ENCODE measurements at places on chromosomes 2 and 18.

DNA sequence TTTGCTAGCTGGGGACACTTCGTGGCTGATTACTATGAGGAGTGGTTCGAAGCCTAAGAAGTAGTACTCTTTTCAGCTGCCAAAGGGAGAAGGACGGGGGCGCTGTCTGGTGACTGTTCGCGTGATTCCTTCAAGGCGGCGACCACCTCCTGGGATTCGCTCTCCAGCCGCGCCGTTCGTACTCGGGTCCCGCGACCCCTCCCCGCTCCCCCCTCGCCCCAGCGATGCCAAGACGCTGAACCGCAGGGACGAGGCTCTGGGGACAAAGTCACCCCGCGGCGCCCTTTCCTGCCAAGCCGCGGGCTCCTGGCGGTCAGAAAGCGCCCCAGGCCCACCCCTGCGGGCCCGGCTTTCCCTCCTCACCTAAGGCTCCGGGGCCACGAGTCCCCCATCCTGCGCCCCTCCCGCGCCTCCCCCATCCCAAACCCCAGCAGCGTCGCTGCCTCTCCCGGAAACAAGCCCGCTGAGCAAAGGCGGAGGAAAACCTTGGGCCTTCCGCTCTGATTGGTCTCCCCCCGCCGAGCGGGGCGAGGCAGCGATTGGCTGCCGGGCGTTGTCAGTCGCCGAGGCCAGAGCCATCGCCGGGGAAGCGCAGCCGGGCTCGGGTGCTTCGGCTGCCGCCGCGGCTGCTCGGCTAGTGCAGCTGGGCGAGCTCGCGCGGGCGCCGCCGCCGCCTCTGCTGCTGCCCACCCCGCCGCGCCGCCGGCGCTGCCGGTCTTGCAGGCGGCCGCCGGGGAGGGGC is 404.3 kb downstream of the XIRP2 start:
- DNase-seq, result no peak

- no peak for DNase-seq
Observed at GRCh38 chr2:182917924-182918323, 51.5 kb upstream of the FRZB start.

DNA sequence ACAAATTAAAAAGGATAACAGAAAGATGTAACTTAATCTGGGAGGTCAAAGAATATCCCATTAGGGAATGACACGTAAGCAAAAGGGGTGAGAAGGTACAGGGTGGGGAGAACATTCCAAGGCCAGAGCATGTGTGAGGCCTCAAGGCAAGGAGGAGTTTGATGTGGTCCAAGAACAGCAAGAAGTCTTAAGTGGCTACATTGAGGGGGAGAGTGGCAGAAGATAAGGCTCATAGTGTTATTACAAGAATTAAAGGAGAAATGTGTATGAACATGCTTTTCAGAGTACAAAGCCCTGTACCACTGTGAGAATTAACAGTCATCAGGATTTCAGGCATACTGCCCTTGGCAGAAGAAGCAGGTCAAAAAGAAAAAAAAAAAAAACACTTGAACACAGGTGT is 174.4 kb upstream of the ERBB4 start:
- DNase-seq, result no peak

GRCh38 chr18:3037423-3037915 is 24.5 kb upstream of the LPIN2 start:
- no peak for DNase-seq

DNA sequence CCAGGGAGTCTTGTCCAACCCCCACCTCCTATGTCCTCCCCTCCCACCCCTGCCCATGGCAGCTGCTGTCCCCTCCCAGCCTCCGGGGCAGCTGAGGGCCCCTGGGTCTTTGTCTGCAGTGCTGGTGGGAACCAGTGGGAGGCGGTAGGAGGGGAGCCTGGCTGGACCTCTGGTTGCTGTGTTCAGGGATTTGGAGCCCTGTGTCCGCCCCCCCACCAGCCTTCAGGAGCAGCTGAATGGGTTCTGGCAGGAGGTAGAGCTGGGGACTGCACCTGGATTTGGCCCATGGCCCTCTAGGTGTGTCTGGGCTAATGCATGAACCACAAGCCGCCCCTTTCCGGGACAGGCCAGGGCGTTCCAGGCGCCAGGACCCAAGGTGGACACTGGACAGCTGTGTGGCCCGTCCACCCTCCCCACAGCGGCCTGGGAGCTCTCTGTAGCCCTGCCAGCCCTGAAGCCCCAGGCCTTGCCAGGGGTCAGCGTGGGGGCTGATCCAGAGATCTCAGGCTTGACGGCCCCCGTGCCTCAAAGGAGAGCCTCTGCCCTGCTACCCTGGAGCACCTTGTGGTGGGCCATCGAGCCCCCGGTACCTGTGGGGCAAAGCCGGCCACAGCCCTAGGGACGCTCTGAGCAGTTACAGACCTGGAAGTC is 25.4 kb downstream of the GPC1 start:
- no peak for DNase-seq

DNA sequence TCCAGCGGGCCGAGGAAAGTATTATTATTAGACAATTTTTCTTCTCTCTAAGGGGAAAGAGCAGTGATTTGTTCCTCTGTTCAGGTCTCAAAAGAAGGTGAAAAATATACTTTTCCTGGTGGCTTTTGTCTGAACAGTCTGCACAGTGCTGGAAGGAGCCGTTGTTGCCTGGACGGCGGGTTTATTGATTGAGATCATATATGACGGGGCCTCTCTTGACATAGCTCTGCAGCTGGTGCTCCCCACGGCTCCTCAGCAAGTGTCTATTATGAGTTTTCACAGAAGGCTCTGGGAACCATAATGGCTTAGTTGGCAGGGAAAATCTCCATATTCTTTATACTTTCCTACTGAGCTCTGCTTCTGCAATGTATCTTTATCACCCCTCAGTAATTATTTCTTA is 42.9 kb downstream of the FSHR start:
- DNase-seq, result no peak

DNA sequence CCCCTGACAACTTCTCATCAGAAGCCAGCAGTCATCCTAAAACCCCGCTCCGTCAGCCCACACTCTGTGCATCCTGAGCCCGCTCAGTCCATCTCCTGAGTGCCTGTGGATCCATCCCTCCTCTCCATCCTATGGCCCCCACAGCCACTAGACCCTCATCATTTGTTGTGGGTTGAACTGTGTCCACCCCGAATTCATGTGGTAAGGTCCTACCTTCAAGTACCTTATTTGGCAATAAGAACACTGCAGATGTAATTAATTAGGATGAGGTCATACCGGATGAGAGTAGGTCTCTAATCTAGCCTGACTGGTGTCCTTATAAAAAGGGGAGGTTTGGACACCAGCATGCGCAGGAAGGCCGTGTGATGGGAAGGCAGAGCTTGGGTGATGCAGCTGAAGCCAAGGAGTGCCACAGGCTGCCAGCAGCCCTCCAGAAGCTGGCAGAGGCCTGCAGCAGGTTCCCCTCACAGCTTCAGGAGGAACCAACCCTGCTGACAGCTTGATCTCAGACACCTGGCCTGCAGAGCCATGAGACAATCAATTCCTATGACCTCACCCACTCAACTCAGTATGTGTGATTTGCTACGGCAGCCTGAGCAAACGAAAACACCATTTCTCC is 192.4 kb downstream of the ZBTB7C start:
- no peak for DNase-seq

GRCh38 chr2:169839954-169840746 is 12.9 kb downstream of the UBR3 start:
- DNase-seq, result no peak

DNA sequence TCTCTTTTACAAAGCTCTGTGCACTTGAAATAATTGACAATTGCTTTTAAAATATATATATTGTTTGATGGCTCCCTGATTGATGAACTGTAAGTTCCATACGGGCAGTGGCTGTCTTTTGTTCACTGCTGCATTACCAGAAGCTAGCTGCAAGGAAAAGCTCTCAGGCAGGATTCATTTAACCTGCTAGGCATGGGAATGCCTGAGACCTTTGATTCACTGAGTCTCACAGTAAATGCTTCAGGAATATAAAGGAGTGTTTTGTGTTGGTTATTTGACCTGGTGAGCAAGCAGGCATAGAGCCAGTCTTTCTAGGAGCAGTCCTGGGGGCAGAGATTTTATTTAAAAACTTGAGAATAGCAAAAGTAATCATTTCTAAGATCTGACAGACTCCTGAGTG is 193.2 kb upstream of the ITGA4 start:
- DNase-seq, result no peak

DNA sequence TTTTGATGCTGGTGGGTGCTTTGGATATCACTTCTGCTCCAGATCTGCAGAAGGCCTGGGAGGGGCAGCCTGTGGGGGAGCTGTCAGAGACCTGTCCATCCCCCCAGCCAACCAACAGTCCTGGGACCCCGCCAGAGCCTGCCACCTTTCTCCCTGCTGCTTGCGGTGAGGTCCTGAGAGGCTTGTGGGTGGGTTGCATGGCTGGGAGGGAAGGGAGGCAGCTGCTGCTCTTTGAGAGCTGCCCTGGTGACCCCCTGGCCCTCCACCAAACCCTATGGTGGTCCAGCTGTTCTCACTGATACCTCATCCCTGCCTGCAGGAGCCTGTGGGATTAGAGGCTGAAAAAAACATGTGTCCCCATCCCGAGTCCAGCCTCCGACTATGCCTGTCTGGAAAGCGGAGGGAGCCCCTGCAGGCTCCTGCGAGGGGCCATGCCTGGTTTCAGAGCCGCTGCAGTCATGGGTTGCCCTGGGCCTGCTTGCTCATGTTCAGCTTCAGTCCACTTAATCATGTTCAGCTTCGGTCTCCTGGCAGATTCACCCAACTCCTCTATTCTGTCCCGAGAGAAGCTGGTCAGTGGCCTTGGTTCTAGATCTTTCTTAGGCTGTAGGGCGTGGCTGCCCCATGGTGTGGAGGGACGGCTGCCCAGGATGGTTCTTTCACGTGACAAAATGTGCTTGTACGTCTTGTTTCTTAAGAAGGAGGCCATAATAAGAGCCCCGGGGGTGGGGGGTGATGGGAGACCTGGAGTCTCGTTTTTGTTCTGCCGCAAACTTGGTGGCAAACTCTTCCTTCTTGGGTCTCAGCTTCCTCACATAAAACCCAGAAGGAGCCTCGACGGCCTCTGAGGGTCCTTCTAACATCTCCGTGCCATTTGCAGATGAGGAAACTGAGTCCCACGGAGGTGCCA is 98.5 kb downstream of the CTIF start:
- DNase-seq, result no peak

DNA sequence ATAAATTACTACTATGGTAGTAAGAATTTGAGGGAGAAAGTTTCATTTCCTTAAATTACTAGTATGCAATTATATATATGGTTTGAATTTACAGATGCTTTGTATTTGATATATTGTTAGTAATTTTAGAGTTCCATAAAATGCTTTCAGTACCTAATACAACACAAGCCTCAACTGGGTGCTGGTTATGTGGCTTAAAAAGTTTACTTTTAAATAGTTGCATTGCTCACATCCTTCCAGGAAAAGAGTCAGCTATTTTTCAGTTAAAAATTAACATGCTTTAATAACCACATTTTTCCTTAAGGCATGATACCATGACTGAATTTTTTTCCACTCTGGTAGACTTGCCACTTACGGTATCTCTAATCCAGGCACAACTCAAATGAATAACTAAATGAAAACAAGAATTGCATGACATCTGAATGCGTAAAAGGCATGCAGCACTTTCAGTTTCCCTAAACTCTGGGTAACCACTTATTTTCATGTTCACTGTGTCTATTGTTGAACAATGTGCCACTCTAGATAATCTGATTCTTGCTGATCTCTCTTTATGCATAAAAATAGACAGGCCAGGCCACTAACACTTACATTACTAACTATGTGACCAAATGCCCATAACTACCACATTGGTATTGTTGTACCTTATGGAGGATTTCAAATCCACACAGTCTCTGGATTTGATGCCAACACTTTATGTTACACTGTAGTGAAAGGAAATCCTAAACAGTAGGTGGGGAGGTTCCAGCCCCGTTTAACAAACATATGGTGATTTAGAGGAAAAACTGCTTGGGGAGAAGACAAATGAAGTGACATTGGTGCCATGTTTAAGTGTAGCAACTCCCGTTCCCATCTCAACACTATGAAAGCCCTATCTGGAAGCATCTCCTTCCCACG is 35.5 kb upstream of the SLC35F5 start:
- no peak for DNase-seq

DNA sequence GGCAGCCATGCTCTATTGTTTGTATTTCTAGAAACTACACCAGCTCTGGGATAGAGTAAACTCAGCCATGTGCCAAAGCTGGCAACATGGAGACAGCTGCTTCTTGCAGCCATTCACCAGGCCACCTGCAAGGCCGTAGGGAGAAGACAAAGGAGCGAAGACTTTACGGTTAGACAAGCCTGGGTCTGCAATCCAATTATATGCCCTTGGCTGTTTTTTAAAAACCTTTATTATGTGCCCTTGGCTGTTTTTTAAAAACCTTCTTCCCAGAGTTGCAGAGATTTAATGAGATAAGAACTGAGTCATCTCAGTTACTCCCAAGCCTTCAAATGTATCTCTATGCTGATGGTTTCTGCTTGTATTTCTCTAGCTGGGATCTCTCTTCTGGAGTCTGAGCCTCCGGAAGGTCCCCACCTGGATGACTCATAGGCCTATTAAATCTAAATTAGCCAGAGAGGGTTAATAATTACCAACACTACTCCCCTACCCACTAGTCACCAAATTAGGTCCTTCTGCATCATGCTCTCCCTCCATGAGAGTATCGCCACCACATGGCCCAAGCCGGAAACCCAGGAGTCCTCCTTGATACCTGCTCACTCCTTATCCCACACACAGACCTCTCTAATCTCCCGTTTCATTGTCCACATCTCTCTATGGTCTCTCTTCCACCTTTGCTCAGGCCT is 17.5 kb upstream of the DPP4 start:
- no peak for DNase-seq

- no peak for DNase-seq
Observed at GRCh38 chr2:219634171-219634940, 6.9 kb downstream of the SLC4A3 start.

GRCh38 chr18:1062588-1062987 is 157.9 kb downstream of the ADCYAP1 start:
- no peak for DNase-seq

- no peak for DNase-seq
Observed at GRCh38 chr2:214575465-214575864, 164.6 kb downstream of the VWC2L start.

DNA sequence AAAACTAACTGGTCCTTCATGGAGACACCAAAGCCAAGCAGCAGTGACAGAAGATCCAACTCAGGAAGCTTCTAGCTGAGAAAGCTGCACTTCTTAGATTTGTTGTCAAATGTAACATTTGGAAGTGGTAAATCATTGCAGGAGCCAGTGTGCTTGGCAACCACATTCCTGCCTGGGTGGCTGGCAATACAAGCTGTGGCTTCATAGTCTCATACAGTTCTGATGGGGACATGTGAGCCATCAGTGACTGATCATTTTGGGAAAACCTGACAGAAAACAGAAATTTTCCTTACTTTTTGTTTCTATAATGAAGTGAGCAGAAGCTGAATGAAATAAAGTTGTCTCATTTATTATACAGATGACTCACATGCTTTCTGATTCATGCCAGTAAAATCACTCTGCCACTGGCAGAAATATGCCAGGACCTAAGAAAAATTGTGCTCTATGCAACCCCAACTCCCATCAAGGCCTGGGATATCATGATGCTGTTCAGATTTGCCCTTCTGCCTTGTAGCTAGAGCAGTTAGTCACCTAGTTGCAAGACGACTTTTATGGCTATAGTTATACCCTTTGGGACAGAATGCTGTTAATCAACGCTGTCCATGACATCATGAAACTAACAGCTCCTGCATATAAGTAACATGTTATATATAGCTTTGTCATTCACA is 508.1 kb downstream of the ADCYAP1 start:
- DNase-seq, result no peak

GRCh38 chr2:124024561-124025170 is 421 bp upstream of the CNTNAP5 start:
- DNase-seq, result no peak
